B cell (primary cell): ENCODE measurements at places on chromosomes 16 and 17. TPM values are rescaled to one million over a fixed set of nuclear protein-coding genes. Genes with fewer than 3 reads are reported as not detected.

GRCh38 chr17:14320098-14320497 lies 19.2 kb downstream of the HS3ST3B1 start:
- no peak for DNase-seq

DNA sequence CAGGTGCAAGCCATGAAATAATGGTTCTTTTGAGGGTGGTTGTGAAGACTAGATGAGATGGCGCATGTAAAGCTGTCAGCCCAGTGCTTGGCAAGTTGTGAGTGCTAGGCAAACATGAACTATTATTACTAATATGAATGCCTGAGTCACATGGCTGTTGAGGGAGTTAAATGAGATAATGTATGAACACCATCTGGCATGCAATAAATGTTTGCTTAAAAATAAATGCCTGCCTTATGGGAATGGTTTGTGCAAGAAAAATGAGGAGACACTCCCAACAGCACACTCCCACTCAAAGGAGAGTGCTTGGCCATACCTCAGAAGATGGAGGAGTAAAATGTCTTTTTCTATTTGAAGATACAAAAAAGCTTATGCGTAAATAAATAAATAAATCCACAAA lies 3.6 kb downstream of the MAPK3 start:
- no peak for DNase-seq

AGRP gene
- not detected in 2 replicates for total RNA-seq

DNA sequence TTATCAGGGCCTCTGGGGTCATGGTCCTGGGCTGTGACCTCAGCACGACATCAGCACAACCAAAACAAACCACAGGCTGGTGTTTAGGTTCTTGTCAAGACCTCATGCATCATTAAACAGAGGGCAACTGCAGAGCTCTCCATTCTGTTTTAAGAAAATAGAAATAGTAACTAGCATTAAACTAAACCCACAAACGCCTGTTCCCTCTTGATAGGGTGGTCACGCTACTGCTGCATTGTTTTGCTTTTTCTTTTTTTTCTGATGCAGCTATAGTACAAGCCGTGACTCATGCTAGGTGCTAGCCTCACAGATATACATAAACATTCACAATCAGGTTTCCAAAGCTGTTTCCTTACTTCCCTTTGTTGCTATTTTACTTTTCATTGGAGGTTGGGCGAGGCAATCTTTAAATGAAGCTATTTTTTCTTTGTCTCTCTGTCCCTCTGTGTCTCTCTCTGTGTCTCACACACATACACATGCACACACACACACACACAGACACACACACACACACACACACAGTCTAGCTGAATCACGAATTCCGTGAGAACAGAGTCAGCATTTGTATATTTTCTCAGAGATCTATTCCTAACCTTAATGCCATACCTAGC lies 310.3 kb downstream of the CDH13 start:
- DNase-seq = no peak

MEIOC gene
- 0.12 and 0.29 TPM in 2 replicates for total RNA-seq
